Daoy (cell line): ENCODE measurements at places on chromosomes 7 and 10. TPM values are rescaled to one million over a fixed set of nuclear protein-coding genes. Genes with fewer than 3 reads are reported as not detected.

The STEAP2 gene
- total RNA-seq: 4.9 and 5.2 TPM in 2 replicates

The NUPR2 gene
- total RNA-seq: not detected in 2 replicates

The UBTD1 gene
- 8.2 and 8.3 TPM in 2 replicates for total RNA-seq

The TRPV5 gene
- total RNA-seq: 0.06 TPM in 1 of 2 replicates, not detected in the other

The FRAT1 gene
- 1.3 and 2.2 TPM in 2 replicates for total RNA-seq

The HOXA10 gene
- 12.3 and 31.2 TPM in 2 replicates for total RNA-seq

The JAKMIP3 gene
- total RNA-seq: 0.24 and 0.51 TPM in 2 replicates

The SLF2 gene
- total RNA-seq: 16.6 and 31.3 TPM in 2 replicates

The SORCS1 gene
- total RNA-seq: not detected in 2 replicates

The SEC24C gene
- 30.2 and 40.3 TPM in 2 replicates for total RNA-seq

The AGAP5 gene
- total RNA-seq: 1.1 and 1.8 TPM in 2 replicates

The NACAD gene
- total RNA-seq: 1.6 and 3.2 TPM in 2 replicates

The PRTFDC1 gene
- total RNA-seq: 4.9 and 8.7 TPM in 2 replicates

The ALOX5 gene
- 0.06 TPM in 1 of 2 replicates, not detected in the other for total RNA-seq

The PI4K2A gene
- total RNA-seq: 14.5 and 16.4 TPM in 2 replicates

The IDI2 gene
- not detected in 2 replicates for total RNA-seq

The TMEM139 gene
- total RNA-seq: not detected in 2 replicates

The MORN4 gene
- total RNA-seq: 1.6 and 3.4 TPM in 2 replicates

The AKR1C8 gene
- total RNA-seq: not detected in 2 replicates

The TWIST1 gene
- 16.5 and 35.5 TPM in 2 replicates for total RNA-seq

The GNB2 gene
- total RNA-seq: 58.9 and 77.1 TPM in 2 replicates

The RSPH10B2 gene
- total RNA-seq: 0.11 and 0.51 TPM in 2 replicates

The PAPOLB gene
- total RNA-seq: not detected in 2 replicates

The TMEM178B gene
- 1.2 and 1.3 TPM in 2 replicates for total RNA-seq

The ARHGAP22 gene
- total RNA-seq: 6.2 and 17.1 TPM in 2 replicates

The CYP2E1 gene
- total RNA-seq: 0.12 and 2.5 TPM in 2 replicates

The PLCE1 gene
- total RNA-seq: 1.6 and 2.5 TPM in 2 replicates

The TFR2 gene
- 2.4 and 4.6 TPM in 2 replicates for total RNA-seq

The CFAP46 gene
- total RNA-seq: 3.9 and 4.4 TPM in 2 replicates

The RELN gene
- total RNA-seq: 1.7 and 2.4 TPM in 2 replicates

The TAS2R39 gene
- not detected in 2 replicates for total RNA-seq

The PLXNA4 gene
- total RNA-seq: 0.69 and 5.5 TPM in 2 replicates

The MMD2 gene
- not detected in 2 replicates for total RNA-seq

The CALHM1 gene
- not detected in 2 replicates for total RNA-seq

The KAZALD1 gene
- total RNA-seq: 3.0 and 12.2 TPM in 2 replicates

The SEMA4G gene
- total RNA-seq: 0.57 and 0.69 TPM in 2 replicates

The UCN3 gene
- not detected in 2 replicates for total RNA-seq

The MMP21 gene
- total RNA-seq: not detected in 2 replicates

The STYXL1 gene
- 85.9 and 109 TPM in 2 replicates for total RNA-seq

The MACC1 gene
- 15.4 and 29.6 TPM in 2 replicates for total RNA-seq

The TET1 gene
- 0.21 and 0.57 TPM in 2 replicates for total RNA-seq

The TRIM8 gene
- total RNA-seq: 39.8 and 54.1 TPM in 2 replicates

The REEP3 gene
- total RNA-seq: 21.6 and 34.7 TPM in 2 replicates

The AOC1 gene
- total RNA-seq: 0.17 and 0.36 TPM in 2 replicates

The GOLGA7B gene
- 1.3 and 2.0 TPM in 2 replicates for total RNA-seq

The MPP7 gene
- total RNA-seq: 1.9 and 2.0 TPM in 2 replicates

The MOGAT3 gene
- not detected in 2 replicates for total RNA-seq

The UPK3B gene
- not detected in 2 replicates for total RNA-seq

The PILRA gene
- 0.69 TPM in 1 of 2 replicates, not detected in the other for total RNA-seq

The KLF14 gene
- 0.06 and 0.86 TPM in 2 replicates for total RNA-seq

The EEPD1 gene
- total RNA-seq: 6.1 and 10.7 TPM in 2 replicates

The CAMK1D gene
- total RNA-seq: 4.9 and 6.1 TPM in 2 replicates
